ENCODE measurements at places on chromosomes 6 and 20.
A peak's percentile ranks its signal among the peaks of the same experiment; 100 is the strongest.

DNA sequence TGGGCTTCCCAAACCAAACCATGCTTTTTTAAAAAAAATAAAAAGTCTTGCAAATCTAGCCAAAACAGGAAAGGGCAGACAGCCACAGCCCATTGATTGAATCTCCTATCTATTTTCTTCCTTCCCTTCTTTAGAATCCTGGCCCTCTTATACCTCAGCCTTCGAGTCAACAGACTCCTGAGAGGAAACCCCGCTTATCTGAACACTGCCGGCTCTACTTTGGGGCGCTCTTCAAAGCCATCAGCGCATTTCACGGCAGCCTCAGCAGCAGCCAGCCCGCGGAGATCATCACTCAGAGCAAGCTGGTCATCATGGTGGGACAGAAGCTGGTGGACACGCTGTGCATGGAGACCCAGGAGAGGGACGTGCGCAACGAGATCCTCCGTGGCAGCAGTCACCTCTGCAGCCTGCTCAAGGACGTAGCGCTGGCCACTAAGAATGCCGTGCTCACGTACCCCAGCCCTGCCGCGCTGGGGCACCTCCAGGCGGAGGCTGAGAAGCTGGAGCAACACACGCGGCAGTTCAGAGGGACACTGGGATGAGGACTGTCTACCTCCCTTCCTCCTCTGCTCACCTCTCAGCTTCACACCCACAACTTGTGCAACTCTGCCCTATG, 10.1 kb upstream of the RTF2 start:
- no peak for DNase-seq

GRCh38 chr6:133017581-133017980, 203.2 kb downstream of the RPS12 start:
- DNase-seq: no peak

- DNase-seq: no peak
Measured at GRCh38 chr6:44667226-44667625, 279.7 kb downstream of the CDC5L start.

GRCh38 chr20:25083141-25083772, 1.3 kb upstream of the VSX1 start:
- no peak for DNase-seq

DNA sequence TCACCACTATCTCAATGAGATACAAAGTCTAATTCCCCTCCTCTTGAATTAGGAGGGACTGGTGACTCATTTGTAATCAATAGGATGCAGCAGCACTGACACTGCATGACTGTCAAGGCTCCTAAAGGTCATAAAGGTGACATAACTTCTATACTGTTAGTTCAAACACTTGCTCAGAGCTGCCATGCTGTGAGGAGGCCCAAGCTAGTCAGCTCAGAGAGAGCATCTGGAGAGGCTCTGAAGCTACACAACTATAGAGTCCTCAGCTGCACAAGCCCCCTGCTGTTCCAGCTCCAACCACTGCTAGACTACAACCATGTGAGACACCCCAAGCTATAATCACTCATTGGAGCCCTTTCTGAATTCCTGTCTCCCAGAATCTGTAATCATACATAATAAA, 17.0 kb upstream of the HEY2 start:
- DNase-seq: no peak

GRCh38 chr6:83633609-83634008, 75.3 kb downstream of the SNAP91 start:
- no peak for DNase-seq

- no peak for DNase-seq
Measured at GRCh38 chr20:1562622-1563021, 5.1 kb upstream of the SIRPD start.

DNA sequence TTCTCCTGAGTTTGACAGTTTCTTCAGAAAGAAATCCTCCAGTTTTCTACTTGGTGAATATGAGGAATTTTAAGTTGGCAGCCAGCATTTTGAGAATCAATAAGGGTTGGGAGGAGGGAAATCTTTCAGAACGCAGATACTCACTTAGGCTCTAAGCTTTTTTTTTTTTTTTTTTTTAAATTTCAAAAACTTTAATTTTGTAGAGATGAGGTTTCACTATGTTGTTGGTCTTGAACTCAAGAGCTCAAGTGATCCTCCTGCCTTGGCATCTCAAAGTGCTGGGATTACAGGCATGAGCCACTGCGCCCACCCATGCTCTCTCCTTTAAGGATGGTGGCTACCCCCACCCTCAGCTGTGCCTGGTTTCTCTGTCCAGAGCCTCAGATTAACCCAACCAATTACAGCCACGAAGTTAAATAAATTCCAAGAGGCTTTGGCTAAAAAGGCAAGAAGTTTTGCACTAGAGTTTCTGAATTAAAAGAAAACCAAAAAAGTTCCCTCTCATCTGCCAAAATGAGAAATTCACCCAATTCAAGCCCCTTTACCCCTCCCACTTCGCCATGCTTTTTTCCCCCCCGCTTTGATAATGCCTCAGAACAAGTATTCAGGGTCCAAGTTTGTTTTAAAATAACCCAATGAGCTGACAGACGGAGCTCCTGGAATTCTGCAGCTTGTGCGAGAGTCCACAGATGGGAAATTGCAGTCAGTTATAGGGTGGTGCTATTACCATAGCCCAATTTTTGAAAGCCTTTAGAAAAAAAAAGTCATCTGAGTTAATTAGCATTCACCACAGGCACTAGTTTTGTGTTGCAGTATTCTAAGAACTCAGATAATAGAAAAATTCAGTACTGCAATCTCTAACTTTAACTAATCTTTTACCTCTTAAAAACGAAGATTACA, 94.3 kb upstream of the BEND3 start:
- no peak for DNase-seq

DNA sequence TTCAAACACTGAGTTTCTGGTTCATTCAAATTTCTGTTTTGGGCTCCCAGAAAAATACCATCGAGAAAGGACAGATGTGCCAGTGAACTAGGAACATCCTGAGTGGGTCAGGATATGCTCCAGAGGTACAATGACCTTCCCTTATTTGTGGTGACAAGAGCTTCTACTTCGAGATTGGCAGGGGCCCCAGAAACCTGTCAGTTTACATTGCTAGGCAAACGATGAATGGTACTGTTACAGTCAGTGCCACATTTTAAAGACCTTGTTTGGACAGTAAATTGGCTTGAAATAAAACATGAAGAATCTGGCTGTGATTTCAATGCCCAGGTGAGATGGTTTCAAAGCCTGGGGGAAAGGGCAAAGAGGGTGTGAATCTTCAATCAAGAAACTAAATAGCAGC, 454.5 kb upstream of the ID4 start:
- no peak for DNase-seq

- no peak for DNase-seq
Measured at GRCh38 chr6:52820198-52820597, 16.6 kb upstream of the GSTA1 start.

DNA sequence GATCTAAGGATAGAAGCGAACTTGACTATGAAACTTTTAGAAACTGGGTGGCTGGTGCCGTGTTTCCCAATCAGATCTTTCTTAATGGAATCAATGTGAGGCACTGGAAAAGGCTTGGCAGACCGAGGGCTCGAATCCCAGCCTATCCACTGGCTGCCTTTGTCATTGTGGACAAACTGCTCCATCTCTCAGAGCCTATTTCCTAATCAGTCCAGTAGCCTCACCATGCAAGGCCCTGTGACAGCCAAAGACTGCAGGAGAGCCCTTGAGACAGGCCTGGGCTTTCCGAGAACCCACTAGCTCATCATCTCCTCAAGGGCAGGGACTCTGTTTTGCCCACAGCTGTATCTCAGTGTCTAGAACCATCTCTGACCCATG, 43.4 kb downstream of the SPDEF start:
- DNase-seq: no peak

- no peak for DNase-seq
Measured at GRCh38 chr20:13013411-13013810, 4.6 kb downstream of the SPTLC3 start.

GRCh38 chr6:42251911-42252637, 34.4 kb upstream of the MRPS10 start:
- DNase-seq: peak; percentile 33

- DNase-seq: no peak
Measured at GRCh38 chr6:25263657-25264056, 15.5 kb upstream of the CARMIL1 start.

DNA sequence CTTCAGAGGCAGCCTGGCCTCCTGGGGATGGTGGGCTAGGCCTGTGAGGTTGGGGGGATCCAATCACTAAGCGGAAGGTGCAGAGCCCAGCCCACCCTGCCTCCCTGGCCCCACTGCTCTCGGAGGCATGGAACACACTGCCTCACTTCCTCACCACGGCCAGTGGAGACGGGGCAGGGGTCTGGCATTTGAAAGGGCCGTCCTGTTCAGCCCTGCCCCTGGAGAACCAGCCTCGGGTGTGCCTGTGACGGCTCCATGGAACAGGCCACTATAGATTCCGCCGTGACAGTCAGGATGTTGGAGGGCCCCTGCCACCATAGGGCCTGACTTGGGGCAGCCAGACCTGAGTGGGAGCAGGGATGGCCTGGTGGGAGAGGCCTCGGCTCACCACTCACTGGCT, 110.2 kb downstream of the DACT2 start:
- DNase-seq: no peak

GRCh38 chr6:163950159-163950558, 535.6 kb downstream of the QKI start:
- DNase-seq: no peak

- DNase-seq: no peak
Measured at GRCh38 chr20:58397429-58397828, 8.4 kb downstream of the VAPB start.

DNA sequence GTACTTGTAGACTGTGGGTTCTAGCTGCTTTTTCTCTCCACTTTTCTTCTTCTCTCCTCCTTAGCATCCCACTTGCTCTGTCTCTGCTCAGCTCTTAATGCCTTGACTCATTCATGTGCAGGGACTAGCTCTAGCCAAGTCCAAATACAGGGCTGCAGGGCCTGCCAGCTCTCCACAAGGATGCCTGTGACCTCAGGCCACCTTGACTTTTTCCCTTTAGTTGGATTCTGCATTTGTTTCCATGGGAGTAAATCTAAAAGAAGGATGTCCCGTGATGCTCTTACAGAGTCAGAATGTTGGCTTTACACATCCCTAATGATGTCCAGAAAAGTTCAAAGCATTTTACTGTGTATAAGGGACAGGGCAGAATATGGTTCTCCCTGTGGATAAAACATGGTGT, 101.8 kb upstream of the PREP start:
- no peak for DNase-seq

GRCh38 chr6:107235511-107235910, 120.2 kb upstream of the BEND3 start:
- DNase-seq: no peak

All from SHP77 (cell line).